ENCODE measurements at places on chromosomes 1 and 21. TPM values are rescaled to one million over a fixed set of nuclear protein-coding genes. Genes with fewer than 3 reads are reported as not detected.

Gene SPRR1A
- total RNA-seq = not detected

Gene FOXD2
- 0.13 TPM for total RNA-seq

Gene RORC
- total RNA-seq = not detected

Gene CASQ2
- not detected for total RNA-seq

Gene VHLL
- total RNA-seq = 0.13 TPM

Gene ASCL5
- not detected for total RNA-seq

Gene SPRR2G
- not detected for total RNA-seq

Gene LIX1L
- 26.0 TPM for total RNA-seq

Gene ZMYM1
- 17.8 TPM for total RNA-seq

Gene TRIM46
- total RNA-seq = 1.8 TPM

Gene FCGR3A
- not detected for total RNA-seq

Gene CLCN6
- 5.9 TPM for total RNA-seq

Gene TNFAIP8L2
- not detected for total RNA-seq

Gene RGS4
- 8.5 TPM for total RNA-seq

Gene LGR6
- total RNA-seq = not detected

Gene MTOR
- total RNA-seq = 62.8 TPM

Gene ZNF593OS
- not detected for total RNA-seq

Gene PTPN7
- 0.13 TPM for total RNA-seq

Gene AADACL4
- not detected for total RNA-seq

Gene LPAR3
- not detected for total RNA-seq

Gene CFHR2
- total RNA-seq = not detected

Gene KCNJ15
- total RNA-seq = 0.51 TPM

Gene DCDC2B
- not detected for total RNA-seq

Data from dermis microvascular lymphatic vessel endothelial cell (primary cell).